NCI-H1105 (cell line): ENCODE measurements at places on chromosomes 2 and 18.

GRCh38 chr2:17594533-17595401, 54.3 kb downstream of the VSNL1 start:
- no peak for DNase-seq

GRCh38 chr2:84925724-84926376, 20.4 kb downstream of the TMSB10 start:
- peak; percentile 87 for DNase-seq

- DNase-seq: no peak
Observed at GRCh38 chr2:217826520-217826919, 176.3 kb downstream of the TNS1 start.

GRCh38 chr18:9087144-9087543, 15.4 kb upstream of the NDUFV2 start:
- DNase-seq: no peak

DNA sequence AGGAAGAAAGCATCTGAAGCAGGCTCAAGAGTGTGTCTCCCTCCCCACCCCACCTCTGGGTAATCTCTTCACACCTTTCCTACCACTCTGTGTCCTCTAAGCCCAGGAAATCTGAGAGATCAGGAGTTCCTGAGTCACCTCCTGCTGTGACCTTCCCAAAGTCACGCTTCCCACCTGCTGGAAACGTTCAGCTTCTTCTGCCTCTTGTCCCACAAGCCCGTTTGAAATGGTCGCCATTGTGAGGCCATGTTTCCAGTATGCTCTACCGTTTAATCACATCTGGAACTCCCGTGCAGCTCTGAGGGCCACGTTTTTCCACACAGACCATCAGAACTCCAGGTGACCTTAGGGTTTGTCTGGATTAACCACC, 25.9 kb downstream of the GREB1 start:
- DNase-seq: no peak

DNA sequence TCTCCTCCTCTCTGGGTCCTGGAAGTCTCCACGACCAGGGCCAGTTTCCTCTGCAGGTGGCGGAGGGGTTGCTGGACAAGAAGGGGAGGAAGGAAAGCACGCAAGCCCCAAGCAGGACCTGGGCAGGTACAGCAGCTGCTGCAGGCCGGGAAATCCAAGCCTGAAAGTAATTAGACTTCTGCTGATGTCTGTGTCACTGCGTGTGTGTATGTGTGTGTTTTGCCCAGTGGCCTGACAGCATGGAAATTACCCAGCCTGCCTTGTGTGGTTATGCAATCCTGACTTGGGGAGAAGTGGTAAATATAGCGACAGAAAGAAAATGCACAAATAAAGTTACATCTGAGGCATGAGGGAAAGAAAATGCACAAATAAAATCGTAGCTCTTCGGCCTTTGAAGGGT, 121.8 kb upstream of the ZBTB14 start:
- no peak for DNase-seq

GRCh38 chr2:212119591-212119990, 419.0 kb downstream of the ERBB4 start:
- DNase-seq: no peak

DNA sequence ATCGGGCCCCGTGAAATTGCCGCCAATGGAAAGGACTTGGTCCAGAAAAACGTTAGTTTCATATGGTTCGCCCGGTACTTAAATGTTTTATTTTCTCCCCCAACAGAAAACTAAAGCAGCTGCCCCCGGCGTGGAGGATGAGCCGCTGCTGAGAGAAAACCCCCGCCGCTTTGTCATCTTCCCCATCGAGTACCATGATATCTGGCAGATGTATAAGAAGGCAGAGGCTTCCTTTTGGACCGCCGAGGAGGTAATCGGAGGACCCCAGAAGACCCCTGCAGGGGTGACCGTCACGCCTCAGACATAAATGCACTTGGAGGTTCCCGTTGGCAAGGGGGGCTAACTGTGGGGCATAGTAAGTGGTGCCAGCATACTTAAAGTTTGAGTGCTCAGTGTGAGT, 742 bp downstream of the RRM2 start:
- DNase-seq: no peak

DNA sequence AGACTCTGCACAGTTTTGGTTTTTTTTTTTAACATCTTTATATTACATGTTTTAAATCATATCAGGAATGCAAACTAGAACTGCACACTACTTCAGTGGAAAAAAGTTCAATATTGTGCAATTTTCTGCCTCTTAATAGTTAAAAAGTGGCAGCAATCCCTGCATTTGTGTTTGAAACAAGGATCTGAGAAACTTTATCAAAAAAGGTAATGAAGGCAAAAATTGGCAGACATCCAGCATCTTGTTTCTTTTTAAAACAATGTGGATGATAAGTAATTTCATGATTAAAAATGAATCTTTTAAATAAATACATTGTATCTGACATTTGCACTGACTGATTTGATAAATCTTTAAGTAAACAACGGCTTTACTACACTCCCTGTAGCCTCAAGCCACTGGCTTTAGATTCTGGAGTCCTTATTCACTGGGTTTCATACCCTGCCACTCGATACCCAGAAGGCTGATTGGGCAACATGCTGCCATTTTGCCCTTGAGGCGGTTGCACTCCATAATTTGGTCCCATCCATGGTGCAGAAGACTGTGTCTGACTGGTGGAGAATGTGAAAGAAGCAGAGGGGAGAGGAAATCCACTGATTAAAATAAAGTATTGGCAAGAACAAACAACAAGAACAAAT, 21.6 kb upstream of the C2orf42 start:
- no peak for DNase-seq

DNA sequence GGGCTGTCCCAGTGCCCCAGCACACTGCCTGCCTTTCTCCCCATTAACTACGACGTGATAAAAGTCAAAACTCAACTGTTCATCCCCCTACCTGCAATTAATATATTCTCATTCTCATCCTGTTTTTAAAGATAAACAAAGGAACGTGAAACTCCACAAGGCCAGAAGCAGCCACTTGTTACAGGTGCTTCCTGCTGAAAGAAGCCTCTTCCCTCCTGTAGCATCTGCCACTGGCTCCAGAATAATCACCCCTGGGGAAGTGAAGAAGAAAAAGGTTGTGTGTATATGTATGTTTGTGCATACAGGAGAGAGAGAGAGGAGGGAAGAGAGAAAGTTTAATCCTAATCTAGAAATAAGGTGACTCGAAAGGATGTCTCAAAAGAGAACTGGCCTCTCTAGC, 27.1 kb downstream of the KIAA2012 start:
- DNase-seq: no peak

DNA sequence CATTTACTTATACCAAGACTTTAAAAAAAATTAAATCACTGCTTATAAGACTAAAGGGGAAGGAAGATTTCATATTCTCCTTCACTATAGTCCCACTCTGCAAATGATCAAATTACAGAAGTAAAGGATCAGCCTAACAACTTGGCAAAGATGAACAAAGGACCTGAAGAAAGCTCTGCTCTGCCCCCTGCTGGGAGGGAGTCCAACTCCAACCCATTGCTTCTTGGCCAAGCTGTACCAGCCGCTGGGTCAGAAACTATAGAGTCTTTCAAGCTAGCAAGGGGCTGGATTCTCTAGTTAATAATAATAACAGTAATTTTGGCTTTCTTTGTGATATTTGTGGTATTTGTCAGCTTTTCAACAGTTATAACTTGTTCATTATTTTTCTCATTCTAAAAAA, 927.0 kb upstream of the CRIM1 start:
- no peak for DNase-seq

GRCh38 chr2:147739508-147739907, 105.3 kb upstream of the ACVR2A start:
- DNase-seq: no peak

- DNase-seq: no peak
Observed at GRCh38 chr2:157333304-157334047, 7.9 kb upstream of the ERMN start.

DNA sequence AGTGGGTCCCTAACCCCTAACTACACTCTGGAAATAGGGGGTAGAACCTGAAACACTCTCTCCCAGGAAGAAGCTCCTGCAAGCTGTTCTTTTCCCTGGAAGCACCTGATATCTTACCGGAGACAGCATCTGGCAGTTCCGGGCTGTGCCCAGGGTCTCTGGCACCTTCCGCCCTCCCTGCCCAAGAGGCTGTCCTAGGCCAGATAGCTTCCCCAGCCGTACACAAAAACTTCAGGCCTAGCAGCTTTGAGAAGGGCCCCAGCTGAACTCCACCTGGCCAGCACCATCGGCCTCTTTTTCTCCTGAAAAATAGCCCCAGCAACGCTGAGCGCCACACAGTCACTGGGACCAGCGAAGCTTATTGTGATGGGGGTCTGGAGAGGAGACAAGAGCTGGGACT, 9.7 kb downstream of the OSR1 start:
- DNase-seq: no peak

DNA sequence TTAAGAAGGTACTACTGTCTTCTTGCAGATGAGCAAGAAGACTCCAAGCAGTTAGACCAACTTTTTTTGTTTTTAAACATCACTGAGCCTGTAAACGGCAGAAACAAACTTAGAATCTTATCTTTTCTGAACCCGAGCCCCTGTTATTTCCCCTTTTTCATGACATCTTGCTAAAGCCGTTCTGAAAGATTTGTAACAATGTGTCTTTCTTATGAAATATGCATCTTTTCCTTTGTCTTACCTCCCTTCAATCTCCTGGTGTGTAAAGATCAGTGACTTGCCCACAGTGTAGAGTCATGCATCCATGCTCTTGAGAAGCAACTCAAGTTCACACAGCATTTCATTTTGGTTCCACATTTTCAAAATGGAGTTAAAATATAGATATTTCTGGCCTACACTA, 288.8 kb upstream of the CELF4 start:
- DNase-seq: no peak

GRCh38 chr2:164657129-164657528, 35.8 kb upstream of the GRB14 start:
- DNase-seq: no peak

DNA sequence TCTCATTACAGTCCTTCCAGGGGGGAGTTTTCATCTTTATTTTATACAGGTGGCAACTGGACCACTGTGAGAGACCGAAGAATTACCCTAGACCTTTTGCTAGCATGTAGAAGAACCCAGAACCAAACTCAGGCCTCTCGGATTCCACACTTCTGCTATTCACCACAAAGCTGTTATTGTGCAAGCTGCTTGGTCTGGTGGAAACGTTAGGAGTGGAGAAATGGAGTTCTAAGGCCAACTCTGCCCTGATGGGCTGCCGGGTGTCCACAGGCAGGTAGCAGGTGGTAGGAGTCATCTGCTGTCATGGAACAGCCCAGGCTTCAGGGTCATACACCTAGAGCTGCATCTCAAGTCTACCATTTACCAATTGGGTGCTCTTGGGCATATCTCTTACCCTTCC, 218.8 kb downstream of the BCL11A start:
- no peak for DNase-seq

DNA sequence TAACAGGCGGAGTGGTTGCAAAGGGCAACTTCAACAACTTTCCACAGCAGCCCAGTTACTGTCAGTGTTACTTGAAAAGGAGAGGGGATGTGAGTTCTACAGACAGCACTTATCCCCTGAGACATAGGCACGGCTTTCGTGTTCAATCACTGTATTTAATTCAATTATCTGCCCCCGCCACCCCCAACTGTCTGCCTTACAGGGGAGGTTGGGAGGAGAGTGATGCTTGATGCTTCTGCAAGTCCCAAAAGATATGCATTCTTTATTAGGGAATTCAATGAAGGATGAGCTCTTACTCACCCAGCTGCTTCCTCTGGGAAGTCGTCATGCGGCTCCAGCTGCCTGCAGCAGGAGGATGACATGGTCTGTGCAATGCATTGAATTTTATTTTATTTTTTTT, 639.9 kb downstream of the DCC start:
- no peak for DNase-seq

- DNase-seq: no peak
Observed at GRCh38 chr18:74996055-74996454, 212.9 kb downstream of the PTGR3 start.

GRCh38 chr2:43832457-43832856, 6.2 kb downstream of the ABCG5 start:
- no peak for DNase-seq

- DNase-seq: no peak
Observed at GRCh38 chr2:65377556-65378192, 54.7 kb downstream of the SPRED2 start.

DNA sequence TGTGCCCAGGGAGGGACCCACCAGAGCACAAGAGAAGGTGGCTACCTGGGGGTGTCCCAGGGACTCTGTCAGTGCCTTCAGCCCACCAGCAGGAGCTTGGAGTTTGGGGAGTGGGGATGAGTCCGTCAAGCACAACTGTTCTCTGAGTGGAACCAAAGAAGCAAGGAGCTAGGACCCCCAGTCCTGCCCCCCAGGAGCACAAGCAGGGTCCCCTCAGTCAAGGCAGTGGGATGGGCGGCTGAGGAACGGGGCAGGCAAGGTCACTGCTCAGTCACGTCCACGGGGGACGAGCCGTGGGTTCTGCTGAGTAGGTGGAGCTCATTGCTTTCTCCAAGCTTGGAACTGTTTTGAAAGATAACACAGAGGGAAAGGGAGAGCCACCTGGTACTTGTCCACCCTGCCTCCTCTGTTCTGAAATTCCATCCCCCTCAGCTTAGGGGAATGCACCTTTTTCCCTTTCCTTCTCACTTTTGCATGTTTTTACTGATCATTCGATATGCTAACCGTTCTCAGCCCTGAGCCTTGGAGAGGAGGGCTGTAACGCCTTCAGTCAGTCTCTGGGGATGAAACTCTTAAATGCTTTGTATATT, 14.0 kb downstream of the ITM2C start:
- DNase-seq: no peak

DNA sequence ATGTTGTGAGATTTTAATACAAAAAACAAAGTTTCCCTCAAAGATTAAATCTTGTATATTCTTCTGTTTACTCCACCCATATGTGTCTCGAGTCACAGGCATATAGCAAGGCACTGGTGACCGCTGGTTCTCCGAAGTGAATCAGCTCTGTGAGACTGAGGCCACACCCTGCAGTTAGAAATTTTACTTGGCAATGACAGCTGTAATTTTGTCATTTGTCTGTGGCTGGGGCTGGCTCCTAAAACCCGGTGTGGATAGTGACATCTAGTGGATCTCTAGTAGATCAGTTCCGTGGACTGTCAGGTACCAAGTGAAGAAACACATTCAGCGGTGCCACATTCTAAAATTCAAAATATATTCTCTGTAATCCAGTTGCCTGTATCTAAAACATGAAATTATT, 278.0 kb downstream of the NEDD4L start:
- DNase-seq: peak; percentile 66

DNA sequence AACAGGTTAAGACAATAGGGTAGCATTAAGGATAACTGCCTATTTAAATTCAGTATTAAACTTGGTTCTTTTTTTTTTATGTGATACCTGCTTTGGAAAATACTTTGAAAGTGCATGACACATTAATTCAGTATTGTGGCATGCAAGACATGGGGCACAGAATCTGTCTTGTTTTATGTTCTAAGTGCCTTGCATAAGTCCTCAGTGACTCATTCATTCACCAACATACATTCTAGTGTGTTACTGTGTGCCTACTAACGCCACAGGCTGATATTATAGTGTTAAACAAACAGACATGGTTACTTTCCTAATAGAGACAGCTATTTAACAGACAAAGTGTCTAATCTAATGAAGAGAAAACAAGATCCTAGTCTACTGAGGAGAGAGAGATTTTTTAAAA, 91.7 kb downstream of the GCA start:
- no peak for DNase-seq

- DNase-seq: no peak
Observed at GRCh38 chr2:136381722-136382633, 264.0 kb upstream of the CXCR4 start.
